ENCODE measurements at places on chromosomes 5 and 9. TPM values are rescaled to one million over a fixed set of nuclear protein-coding genes. Genes with fewer than 3 reads are reported as not detected.

Gene LPAR1
- 20.7 TPM for total RNA-seq

Gene IL9
- not detected for total RNA-seq

Gene SLC27A6
- 0.94 TPM for total RNA-seq

Gene PCDHGC4
- total RNA-seq, result 91.7 TPM

Gene CDH9
- 14.7 TPM for total RNA-seq

Gene HACD4
- total RNA-seq, result 0.94 TPM

Gene LAMC3
- total RNA-seq, result 2.2 TPM

Gene PTGR1
- 7.5 TPM for total RNA-seq

Gene SLC46A2
- total RNA-seq, result not detected

Gene TMC1
- total RNA-seq, result 0.94 TPM

Gene LRRC70
- 8.5 TPM for total RNA-seq

All from parietal lobe (tissue), 2 donors.